ENCODE measurements at places on chromosomes 11 and 22.

DNA sequence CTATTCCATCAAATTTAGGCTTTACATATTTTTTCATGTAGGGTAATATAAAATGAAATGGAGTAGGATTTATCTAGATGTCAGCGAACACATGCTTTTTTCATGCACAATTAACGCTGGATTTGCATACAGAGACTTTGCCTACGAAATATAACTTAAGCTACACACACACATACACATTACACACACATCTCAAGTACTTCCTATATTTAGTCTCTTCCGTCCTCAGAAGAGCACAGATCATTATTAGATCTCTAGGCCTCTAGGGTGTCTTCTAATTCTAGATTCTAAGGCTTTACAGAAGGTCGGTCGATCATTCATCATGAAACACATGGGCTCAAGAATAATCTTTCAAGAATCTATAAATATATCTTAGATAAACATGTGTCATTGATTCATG, 3.8 kb upstream of the MS4A13 start:
- DNase-seq = no peak

DNA sequence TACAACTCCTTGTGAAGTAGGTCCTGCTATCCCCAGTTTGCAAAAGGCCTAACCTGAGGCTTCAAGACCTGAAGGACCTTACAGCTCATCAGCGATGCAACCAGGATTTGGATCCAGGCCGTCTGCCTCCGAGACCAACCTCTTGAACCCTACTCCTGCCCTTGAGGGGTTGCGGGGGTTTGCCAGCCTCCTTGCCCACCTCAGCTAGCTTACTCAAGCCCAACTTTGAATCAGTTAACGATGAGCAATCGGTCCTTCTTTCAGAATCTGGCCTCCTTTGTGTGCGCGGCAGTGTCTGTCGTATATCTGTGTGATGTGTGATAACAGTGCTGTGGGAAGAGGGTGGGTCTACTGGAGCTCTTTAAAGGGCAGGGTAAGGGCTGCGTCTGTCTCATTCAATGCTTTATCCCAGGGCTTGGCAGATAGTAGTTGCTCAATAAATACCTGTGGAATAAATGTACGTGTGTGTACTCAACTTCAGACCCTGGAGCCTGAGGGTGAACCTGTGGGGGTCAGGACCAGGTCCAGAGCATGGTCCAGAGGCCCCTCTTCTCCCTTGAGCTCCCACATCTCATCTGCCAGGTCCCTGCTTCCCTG, 3.2 kb downstream of the CHRM1 start:
- no peak for DNase-seq

DNA sequence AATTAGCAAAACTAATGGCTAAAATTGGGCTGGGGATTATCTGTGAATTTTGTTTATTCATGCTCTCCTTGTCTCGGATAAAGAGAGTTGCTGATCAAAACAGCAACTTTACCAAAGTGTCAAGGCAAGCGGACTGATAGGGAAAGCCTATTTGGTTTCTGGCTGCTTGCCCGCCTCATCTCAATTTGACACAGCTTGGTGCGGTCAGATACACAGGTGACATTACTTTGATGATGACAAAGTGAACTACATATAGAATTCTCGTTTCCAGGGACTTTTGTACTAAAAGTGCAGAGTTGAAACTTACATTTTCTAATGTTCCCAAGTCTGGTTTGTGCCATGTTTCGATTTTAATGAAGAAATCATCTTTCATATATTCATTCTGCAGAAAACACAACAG, 22.8 kb downstream of the PITPNB start:
- no peak for DNase-seq

DNA sequence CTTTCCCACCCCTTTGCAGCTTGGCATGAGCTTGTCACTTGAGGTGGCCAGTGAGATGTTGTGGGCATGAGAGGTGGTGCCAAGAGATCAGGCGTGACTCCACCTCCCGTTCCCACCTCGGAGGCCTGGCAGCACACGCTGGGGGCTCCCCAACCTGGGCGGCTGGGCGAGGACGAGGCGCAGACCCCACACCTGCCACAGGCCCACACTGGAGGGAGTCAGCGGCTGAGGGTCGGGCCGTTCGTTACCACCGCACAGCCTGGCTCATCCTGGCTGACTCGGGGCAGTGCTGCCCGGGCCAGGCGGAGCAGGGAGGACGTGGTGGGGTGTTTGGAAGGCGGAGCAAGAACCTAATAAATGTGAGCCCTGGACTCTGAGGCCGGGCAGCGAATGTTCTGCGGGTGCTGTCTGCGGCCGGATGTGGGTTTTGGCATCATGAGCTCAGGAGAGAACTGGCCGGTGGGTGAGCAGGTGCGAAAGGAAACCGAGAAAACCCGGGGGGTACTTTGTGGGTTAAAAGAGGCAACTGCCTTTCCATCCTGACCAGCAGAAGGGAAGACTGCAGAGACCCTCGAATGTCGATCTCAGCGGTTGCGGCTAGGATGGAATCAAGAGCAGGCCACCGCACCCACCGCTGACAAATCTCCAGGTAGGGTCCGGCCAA, 10.2 kb upstream of the IFITM3 start:
- DNase-seq = peak; percentile 55

DNA sequence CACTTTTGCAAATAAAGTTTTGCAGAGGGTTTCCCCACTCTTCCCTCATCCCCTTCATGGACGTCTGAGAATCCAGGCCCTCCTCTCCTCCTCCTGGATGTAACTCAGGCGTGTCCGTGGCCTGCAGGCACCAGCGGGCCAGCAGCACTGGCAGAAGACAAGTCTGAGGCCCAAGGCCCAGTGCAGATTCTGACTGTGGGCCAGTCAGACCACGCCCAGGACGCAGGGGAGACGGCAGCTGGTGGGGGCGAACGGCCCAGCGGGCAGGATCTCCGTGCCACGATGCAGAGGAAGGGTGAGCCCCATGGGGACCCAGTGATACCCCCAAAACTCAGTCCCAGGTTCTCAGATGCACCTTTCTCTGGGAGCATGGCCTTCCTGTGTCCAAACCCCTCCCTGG, 14.4 kb downstream of the TUB start:
- DNase-seq = no peak

DNA sequence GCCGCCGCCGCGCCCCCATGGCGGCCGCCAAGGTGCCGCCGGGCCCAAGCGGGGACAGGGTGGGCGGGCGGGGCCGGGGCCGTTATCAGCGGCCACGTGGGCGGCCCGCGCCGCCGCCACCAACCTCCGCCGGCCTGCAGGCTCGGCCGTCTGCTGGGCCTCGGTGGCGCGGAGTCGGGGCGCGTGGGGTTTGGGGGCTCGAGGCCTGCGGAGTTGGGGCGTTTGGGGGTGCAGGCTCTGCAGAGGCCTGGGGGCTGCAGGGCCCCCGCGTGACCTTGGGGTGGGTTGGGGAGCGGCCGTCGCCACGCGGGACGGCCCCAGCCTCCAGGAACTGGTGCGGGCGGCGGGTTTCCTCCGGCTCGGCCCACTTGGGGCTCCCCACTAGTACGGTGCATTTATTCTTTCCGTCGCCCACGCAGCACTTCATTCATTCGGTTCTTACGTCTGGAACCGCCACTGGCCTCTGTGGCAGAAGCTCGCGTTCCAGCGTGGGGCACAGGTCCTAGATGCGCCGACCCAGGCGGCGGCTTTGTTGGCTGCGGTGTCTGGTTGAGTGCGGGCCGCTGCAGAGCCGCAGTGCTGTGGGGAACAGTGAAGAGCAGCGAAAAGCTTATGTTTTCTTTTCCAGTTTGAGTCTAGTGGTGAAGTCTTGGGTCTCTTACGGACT, 740 bp upstream of the TRMT2A start:
- DNase-seq = peak; percentile 42

DNA sequence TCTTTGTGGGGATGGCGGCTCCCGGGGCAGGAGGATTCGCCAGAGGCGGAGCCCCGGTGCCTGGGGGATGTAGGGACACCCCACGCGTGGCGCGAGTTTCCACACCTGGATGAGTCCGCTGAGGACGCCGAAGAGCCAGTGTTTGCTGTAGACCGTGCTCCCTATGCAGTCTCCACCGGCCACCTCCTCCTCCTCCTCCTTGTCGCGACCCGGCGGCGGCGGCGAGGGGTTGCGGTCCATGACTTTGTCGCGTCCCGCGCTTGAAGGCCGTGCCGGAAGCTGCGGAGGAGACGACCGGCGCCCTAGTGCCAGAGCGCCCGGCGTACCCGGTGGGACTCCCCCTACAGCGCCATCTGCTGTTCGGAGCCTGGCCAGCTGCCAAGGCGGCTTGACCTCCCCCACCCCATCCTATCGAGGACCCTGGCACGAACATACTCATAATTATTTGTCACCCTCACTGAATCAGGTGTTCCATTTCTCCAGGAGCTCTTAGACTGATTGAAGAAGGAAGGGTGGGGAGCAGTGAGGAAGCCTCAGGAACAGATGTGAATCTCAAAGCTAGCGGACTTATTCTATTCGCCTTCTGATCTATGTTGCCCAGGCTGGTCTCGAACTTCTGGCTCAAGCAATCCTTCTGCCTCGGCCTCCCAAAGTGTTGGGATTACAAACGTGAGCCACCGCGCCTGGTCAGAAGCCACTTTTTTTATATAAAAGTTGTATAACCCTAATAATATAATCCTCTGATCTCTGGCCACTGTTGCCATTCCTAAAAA, at the start of gene SAAL1:
Gene SAAL1, minus strand, starts transcription at position 281 of the 773 bp plus-strand sequence. Its CDS starts 41 bp downstream, at position 240.
- DNase-seq = peak; percentile 90

GRCh38 chr11:62579252-62579651, 5.6 kb upstream of the EEF1G start:
- no peak for DNase-seq

DNA sequence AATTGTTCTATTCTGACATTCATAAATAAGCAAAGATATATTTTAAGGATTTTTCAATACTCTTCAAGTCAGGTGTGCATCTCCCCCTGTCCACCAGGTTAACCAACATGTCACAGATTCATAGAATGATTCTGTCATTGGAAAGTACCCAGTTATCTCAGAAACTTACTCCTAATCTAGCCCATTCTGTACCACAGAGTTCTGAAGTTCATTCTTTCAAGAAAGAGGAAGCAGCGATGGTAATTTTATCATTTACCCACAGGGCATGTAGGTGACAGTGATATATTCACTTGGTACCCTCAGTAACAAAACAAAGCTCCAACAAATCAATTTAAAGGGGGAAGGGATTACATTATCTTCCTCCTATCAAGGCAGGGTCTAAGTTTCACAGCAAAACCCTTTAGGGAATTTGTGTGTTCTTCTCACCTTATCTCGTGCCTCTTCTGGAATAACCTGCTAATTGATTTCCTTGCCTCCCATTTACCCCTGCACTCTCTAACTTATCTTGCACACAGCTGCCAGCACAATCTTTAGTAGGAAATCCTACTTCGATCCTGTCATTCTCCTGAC, 19.0 kb upstream of the MPPED2 start:
- DNase-seq = no peak

- no peak for DNase-seq
These were observed 113.8 kb downstream of the ATXN10 start for GRCh38 chr22:45785458-45785857.

DNA sequence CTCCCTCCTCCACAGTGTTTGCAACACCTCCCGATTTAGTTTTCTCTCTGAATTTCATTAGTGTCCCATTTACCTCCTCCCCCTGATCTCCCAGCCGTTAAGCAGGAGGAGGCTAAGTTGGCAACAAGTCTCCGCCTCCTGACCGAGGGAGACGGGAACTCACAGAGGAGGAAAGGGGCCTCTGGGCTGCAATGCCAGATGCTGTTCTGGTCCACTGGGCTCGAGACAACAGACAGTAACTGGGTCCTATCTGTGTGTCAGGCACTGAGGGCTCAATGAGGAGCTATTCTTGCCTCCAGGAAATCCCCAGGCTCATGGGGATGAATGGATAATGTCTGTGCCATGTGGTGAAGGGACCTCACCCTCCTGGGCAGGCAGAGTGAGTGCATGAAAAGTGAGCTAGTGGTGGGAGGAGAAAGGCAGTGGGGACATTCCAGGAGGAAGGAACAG, 228.1 kb downstream of the TENM4 start:
- no peak for DNase-seq

- peak; percentile 69 for DNase-seq
These were observed at the start of gene INPPL1 for GRCh38 chr11:72224564-72225410. TSS of gene INPPL1 (plus strand) at chr11:72224767. CDS start at chr11:72224985, 218 bp downstream.

GRCh38 chr11:72743321-72744221, 8.6 kb downstream of the ARAP1 start:
- DNase-seq = peak; percentile 47
